ENCODE measurements at places on chromosomes 4 and X.

GRCh38 chr4:113682730-113683537 lies 78.6 kb downstream of the CAMK2D start:
- peak; percentile 48 for DNase-seq

DNA sequence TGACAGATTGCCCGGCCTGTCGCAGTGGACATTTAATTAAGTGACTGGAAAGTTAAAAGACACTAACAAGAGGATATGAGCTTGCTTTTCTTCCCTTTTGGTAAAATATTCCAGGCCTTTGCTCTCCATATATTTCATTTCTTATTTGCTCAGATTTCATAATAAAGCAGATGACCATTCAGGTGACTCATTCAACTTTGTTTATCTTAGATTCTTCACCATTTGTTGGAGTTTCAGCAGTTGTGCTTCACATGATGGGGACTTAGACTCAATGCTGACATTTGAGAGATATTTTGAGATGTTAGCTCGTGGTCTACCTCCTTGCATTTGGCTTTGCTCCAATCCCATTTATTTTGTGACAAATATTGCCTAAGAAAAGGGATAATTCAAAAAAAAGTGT lies 312.2 kb downstream of the ARHGAP24 start:
- no peak for DNase-seq

DNA sequence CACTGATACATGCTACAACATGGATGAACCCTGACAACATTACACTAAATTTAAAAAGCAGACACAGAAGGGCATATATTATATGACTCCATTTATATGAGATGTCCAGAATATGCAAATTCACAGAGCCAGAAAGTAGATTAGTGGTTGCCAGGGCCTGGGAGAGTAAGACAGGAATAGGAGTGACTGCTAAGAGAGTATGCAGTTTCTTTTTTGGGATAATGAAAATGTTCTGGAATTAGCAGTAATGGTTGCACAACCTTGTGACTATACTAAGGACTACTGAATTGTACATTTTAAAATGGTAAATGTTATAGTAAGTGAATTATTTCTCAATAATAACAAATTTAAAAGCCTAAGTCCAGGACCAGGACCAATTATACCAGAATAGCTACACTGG lies 29.5 kb upstream of the NUP54 start:
- no peak for DNase-seq

DNA sequence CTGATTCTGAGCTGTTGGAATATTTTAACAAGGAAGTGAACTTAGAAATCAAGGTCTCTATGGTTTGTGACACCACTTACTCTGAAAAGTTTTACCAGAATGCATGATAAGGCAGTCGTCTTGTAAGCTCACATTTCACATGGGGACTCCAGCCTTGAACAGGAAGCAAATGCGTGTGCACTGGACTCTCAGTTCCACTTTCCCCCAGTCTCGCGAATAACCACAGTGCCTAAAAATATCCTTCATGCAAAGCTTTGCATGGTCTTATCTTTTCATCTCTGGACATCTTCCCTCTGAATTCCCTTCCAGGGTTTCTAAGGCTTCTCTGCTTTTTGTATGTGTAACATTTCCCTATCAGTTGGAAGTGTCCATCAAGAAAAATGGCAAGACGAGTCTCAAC lies 581.8 kb downstream of the NLGN4X start:
- peak; percentile 16 for DNase-seq
